Epithelial cell of prostate (primary cell): ENCODE measurements at places on chromosomes 13 and 19.

- DNase-seq, result no peak
Observed at GRCh38 chr19:16449330-16449961, 22.3 kb downstream of the EPS15L1 start.

GRCh38 chr19:47765523-47766358 lies 12.8 kb upstream of the SELENOW start:
- no peak for DNase-seq

DNA sequence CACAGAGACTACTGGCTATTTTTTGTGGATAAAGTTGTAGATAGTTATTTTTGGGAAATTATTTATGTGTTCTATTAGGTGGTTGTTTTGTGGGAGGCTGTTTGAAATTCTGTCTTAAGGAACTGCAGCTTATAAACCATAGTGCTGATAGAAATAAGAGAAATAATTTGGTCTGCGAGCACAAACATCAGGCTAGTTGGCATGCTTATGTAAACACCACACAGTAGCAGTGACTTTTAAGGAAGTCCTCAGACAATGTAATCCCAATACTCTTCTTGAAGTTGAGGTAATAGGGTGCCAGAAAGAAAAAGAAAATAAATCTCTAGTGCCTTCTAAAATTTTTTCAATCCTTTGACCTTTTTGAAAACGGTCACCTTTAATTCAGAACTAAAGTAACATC lies 23.9 kb downstream of the KL start:
- no peak for DNase-seq

DNA sequence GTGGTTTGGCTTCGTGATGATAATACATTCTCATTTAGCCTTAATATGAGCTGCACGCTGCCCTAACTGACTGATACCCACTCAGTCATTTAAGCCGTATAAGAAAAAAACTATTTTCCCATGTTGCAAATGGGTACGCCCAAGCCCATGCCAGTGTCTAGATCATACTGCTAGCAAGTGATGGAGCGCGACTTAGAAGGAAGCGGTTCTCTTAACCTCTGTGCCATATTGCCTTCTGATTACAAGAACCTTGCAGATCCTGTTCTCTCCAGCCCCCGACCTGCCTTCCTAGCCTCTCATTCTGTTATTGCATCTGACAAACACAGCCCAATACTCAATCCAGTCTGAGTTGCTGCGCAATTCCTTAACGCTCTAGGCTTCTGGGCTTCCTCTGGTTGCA lies 603 bp downstream of the GPALPP1 start:
- no peak for DNase-seq

DNA sequence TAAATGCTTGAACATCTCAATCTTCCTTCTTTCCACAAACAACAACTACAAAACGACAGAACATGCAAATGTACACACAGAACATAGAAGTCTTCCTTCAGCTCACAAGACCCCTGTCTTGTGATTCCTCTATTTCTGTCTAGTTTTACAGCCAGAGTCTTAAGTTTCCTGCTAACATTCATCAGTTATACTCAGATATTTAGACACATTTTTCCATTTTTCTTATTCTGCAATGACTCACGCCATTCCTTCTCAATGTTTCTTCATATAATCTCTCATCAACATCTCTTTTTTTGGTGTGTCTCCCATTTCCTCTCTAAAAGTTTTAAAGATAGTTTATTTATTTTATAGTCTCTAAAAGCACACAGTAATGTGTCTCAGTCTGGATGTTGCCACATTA lies 1872.9 kb upstream of the PCDH20 start:
- DNase-seq, result no peak

DNA sequence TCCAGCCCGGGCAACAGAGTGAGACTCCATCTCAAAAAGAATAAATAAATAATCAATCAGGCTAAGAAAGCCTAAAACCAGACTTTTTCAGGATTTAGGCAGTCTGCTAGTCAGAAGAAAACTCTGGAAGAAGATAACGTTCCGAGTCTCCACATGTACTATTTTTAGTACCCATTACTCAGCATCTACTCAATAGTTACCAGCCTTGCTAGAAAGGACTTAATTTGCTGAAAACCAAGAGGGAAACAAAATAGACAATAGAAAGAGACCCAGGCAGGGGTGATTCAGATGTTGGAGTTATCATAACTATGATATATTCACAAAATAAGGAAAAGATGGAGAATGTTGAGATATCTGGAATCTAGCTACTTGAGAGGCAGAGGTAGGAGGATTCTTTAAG lies 3.6 kb upstream of the LIN7B start:
- no peak for DNase-seq

GRCh38 chr13:64164435-64164834 lies 2748.8 kb upstream of the PCDH20 start:
- DNase-seq, result no peak

DNA sequence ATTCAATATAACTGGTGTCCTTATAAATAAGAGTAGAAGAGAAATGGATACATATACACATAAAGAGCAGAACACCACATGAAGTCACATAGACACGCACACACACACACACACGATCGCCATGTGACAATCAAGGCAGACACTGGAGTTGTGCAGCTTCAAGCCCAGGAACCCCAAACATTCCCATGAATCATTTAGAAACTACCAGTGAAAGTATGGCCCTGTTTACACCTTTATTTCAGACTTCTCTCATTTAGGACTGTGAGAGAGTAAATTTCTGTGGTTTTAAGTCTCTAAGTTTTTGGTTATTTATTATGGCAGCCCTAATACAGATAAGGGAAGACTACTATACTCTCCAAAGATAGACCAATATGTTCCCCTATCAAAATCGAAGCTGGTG lies 20.4 kb upstream of the TNFSF13B start:
- no peak for DNase-seq

DNA sequence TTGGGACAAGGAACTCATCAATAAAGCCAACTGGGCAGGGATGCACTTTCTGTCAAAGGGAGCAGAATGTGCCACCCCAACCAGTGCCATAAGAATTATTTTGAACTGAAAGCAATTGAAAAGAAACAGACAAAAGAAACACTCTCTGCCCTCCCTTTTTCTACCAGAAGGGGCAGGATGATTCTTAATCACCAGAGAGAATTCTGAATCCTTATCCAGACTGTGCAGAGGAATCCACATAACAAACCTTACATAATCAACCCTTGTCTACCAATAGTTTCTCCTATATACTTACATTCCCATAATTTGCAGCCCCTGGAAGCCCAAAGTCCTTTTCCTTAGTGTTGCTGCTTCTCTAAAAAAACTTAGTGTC lies 520.7 kb upstream of the NBEA start:
- DNase-seq, result no peak

- DNase-seq, result no peak
Observed at GRCh38 chr13:99900960-99901359, 70.6 kb downstream of the ZIC5 start.

DNA sequence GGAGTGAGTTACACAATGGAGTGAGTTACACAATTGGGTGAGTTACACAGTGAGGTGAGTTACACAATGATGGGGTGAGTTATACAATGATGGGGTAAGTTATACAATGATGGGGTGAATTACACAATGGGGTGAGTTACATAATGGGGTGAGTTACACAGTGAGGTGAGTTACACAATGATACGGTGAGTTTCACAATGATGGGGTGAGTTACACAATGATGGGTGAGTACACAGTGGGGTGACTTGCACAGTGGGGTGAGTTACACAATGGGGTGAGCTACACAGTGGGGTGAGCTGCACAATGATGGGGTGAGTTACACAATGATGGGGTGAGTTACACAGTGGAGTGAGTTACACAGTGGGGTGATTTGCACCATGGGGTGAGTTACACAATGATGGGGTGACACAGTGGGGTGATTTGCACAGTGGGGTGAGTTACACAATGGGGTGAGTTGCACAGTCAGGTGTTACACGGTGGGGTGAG lies 52.5 kb upstream of the GAS6 start:
- peak; percentile 58 for DNase-seq

DNA sequence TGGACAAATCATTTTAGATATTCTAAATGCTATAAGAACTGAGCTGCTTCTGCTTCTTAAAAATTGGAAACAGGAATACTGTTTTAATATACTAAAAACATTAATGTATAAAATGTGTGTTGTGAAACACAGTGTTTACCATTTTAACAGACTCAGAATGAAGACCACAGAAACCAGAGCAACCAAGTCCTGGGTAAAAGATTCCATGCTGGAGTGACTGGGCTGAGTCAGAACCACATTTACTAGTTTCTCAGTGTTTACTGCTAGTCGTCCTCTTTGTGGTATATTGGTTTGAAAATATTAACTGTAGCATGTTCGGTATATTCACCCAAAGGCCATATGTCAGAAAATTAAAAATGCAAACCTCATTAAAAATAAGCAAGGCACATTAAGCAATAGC lies 31.9 kb downstream of the ANKRD10 start:
- no peak for DNase-seq

DNA sequence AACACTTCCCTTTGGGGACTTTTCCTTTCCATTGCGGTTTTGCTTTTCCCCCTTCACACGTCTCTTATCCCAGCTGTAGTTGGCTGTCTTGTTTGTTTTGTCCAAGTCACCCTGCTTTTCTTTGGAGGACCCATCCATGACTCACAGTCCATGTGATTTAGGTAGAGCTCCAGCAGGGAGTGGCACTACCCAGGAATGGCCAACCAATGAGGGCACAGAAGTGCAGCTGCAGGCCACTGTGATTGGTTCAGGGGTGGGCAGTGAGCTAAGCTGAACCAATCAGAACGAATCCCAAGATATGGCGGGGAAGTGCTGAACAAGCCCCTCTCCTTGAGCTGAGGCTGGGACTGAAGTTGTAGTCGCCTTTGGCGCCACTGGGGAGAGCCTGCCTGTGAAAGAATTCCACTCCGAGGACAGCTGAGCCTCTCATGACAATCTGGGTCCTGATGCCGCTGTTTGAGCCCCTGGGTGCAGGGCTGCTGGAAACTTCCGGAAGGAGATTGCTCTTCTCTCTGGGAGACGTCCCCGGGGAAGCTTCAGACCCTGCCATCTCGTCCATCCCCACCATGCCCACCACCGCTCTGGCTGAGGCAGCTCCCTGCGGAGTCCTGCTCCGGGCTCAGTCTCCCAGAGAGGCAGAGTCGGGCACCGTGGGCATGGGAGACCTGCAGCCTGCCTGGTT lies 62.9 kb upstream of the URI1 start:
- DNase-seq, result no peak

- DNase-seq, result no peak
Observed at GRCh38 chr19:13613447-13613846, 107.2 kb upstream of the CACNA1A start.

GRCh38 chr13:73578251-73578875 lies 519.6 kb downstream of the KLF5 start:
- no peak for DNase-seq

- DNase-seq, result peak; percentile 29
Observed at GRCh38 chr13:100673713-100674571, 653 bp downstream of the TMTC4 start.

- DNase-seq, result no peak
Observed at GRCh38 chr13:26996965-26997752, 174.5 kb downstream of the USP12 start.

- no peak for DNase-seq
Observed at GRCh38 chr13:110521946-110522345, 39.6 kb downstream of the RAB20 start.

DNA sequence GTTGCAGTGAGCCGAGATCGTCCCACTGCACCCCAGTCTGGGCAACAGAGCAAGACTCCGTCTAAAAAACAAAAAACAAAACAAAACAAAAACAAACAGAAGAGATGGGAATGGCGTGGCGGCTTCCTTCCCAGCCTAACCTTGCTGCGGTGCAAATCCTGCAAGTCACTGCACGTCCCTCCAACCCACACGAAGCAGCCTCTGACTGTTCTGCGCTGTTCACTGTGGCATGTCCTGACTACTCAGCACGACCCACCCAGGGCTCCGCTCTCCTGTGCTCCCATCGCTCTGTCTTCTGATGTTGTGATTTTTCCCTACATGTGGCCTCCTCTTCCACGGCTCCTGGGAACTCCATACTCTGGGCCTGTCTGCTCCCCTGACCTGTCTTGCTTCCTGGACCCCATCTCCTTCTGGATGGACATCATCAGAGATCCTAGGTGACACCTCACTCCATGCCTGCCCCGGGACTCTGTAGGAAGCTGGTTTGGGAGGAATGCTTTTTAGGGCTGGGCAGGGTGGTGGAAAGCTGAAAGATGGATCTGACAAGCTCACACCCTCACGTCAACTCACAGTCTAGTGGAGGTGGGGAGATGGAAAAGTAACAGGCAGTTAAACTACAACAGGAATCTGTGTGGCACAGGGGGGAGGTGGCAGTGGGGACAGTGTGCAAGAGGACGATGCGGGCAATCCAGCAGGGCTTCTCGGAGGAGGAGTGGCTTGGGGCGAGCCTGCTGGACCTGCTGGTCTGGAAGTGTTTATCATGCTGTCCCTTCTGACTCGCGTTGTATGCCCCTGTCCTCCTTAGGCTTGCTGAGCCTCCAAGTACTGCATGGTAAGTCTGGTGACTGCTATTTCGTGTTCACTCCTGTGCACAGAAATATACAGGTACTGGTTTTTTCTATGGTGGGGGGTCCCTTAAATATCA lies 18.8 kb downstream of the ZSCAN5A start:
- peak; percentile 92 for DNase-seq

DNA sequence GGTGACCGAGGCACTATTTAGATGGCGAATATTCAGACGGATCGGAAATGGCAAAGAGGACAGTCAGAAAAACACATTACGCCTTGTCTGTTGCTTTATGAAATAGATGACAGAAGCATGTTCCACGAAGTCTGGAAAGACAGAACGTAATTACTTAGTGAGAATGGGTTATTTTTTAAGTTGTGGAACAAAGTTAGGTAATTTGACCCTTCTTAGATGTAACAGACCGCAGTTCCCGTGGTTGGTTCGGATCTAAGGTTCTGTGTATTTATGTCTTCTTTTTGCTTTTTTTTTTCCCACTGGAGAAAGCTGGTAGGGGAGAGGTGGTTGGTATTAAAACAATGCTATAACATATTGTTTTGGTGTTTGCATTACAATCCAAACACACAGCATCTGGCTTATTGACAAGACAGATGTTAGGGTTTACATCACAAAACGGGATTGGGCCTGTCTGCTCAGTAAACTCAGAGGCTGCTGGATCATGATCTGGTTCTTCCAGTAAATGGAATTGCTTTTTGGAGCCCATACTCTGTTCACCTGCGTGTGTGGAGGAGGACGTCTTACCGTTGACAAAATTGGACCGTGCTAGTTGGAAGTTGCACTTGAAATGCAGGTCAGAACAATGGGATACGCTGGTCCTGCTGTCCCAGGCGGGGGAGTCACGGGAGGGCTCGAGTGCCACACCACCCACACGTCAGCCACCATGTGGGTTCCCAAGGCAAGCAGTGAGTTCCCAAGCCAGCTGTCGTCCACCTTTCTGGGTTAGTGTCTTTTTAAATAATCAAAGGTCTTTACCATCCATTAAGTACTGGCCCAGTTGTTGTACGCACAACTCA lies 13.8 kb downstream of the ATP11A start:
- no peak for DNase-seq

DNA sequence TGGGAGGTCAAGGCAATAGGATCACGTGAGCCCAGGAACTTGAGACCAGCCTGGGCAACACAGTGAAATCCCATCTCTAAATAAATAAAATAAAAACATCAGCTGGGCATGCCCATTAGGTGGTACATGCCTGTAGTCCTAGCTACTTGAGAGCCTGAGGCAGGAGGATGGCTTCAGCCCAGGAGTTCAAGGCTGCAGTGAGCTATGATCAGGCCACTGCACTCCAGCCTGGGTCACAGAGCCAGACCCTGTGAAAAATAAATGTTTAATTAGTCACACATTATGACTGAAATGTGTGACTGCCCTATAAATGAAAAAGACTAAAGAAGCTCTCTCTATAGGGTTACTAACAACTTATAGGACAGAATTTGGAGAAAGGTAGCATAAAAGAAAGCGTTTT lies 37.7 kb downstream of the USP12 start:
- DNase-seq, result no peak
